ENCODE measurements at places on chromosomes 6 and 20. TPM values are rescaled to one million over a fixed set of nuclear protein-coding genes. Genes with fewer than 3 reads are reported as not detected.

DNA sequence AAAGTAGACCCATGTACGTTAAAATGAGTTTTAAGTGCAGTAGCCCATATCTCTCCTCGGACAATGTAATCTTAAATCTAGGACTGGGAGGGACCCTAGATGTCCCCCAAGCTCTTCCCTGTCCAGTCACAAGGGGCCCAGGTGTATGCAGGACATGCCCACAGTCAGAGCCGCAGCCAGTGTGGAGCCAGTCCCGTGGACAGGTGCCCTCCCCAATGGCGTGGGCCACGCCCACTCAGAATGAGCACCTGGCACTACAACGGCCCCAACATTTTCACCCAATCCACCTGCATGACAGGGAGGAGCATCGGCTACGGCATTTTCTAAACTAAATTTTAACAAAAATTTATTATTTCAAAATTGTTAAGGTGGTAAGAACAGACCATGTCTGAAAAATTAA, 53.2 kb downstream of the WDR27 start:
- no peak overlapping the region for H3K4me3 ChIP-seq
- no peaks in the 10 kb centered on the region for H3K27me3 ChIP-seq
- no peak for DNase-seq
- H3K27ac ChIP-seq, result no peak overlapping the region
- no peaks in the 10 kb centered on the region for H3K36me3 ChIP-seq
- peaks cover under 1% of the 10 kb centered on the region for H3K4me1 ChIP-seq

DNA sequence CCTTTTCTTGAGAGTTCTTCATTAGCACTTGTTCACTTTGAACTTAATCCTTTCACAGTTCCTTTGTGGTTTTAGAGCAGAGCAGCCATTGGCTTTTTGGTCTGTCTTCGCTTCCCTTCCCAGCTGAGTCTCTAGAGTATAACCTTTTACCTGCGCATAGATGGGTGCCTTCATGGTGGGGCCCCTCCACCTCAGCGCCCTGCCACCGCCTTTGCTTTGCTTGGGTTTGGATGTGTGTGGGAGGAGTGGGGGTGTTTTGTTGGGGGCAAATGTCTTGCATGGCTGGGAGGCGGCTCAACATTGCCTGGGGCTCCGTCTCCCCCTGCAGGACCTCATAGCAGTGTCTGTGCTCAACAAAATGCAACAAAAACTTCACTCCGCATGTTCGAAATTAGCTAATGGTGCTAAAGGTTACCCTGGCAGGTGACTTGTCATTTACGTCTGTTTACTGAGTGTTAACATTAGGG, 11.9 kb downstream of the PYGB start:
- H3K27me3 ChIP-seq, result no peaks in the 10 kb centered on the region
- no peak overlapping the region for H3K4me3 ChIP-seq
- DNase-seq, result no peak
- peaks cover 6% of the 10 kb centered on the region for H3K36me3 ChIP-seq
- no peak overlapping the region for H3K27ac ChIP-seq

FAM184A gene
- total RNA-seq, result 0.40 TPM

MUC21 gene
- total RNA-seq, result not detected

DNA sequence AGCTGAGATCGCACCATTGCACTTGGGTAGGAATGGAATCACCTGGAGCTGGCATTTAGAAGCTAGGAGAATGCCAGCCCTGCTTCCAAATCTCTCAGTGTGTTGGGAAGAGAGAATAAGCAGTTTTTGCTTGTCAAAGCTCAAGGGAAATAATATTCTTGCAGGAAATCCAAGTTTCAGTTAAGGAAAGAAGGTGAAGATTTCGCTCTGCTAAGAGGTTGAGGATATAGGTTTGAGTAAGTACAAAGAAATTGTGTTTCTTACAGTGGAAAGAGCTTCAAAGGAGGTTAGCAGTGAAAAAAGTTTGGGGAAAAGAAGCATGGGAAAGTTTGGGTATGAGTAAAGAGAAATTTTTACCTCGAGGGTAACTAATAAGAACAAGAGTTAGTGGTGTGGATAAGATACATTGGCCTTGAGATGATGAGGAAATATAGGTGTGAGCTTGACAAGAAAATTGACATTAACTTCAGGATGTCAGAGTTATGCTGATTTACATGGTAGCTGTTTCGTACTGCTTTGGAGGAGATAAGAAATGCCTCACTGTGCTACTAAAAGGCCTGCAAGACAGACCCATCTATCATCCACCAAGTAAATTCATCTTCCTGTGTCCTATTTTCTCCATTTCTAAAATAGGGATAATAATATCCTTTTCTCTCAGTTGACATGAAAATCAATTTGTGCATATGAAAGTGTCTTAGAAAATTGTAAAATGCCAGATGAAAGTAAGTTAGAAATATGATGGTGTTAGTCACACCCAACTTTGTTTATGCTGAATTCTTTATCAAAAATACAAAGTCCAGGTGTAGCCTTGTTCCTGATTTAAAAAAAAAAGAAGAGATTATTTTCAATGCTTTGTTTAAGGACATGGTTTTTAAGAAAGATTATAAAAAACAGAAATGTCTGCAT, 12.8 kb upstream of the HINT3 start:
- no peak overlapping the region for H3K4me3 ChIP-seq
- H3K4me1 ChIP-seq, result no peaks in the 10 kb centered on the region
- H3K36me3 ChIP-seq, result no peaks in the 10 kb centered on the region

- H3K27ac ChIP-seq, result no peak overlapping the region
- H3K4me1 ChIP-seq, result no peaks in the 10 kb centered on the region
- no peaks in the 10 kb centered on the region for H3K36me3 ChIP-seq
- no peak overlapping the region for H3K4me3 ChIP-seq
- peaks cover 12% of the 10 kb centered on the region for H3K27me3 ChIP-seq
Measured at GRCh38 chr6:27608916-27609883, 136.3 kb upstream of the ZNF184 start.

TBP gene
- 18.4 TPM for total RNA-seq

GRCh38 chr6:170093276-170093657, 197.6 kb downstream of the DLL1 start:
- H3K4me1 ChIP-seq, result peaks cover 42% of the 10 kb centered on the region
- no peaks in the 10 kb centered on the region for H3K27me3 ChIP-seq
- no peak overlapping the region for H3K27ac ChIP-seq
- H3K4me3 ChIP-seq, result no peak overlapping the region

DNA sequence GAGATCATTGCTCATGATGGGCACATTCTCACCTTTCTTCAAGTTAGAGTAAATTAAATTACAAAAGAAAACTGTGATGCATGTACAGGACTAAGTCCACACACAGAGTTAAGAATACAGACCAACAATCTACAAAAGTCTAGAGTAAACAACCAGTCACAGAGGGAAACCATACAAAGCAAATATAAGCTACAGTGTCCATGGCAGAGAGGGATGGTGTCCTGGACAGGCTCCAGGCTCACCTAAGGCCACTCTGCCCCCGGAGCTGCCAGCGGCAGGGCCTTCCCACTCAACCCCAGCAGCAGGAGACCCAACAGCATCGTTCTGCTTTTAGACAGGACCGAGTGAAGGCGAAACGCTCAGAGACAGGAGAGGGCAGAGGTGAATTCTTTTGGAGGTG, 16.0 kb downstream of the PDE10A start:
- no peaks in the 10 kb centered on the region for H3K36me3 ChIP-seq
- H3K4me3 ChIP-seq, result no peak overlapping the region
- H3K27me3 ChIP-seq, result no peaks in the 10 kb centered on the region
- no peak for DNase-seq

All from natural killer cell (primary cell).